Astrocyte of the spinal cord (primary cell): ENCODE measurements at places on chromosomes 3 and 15.

GRCh38 chr15:23569151-23569925, 3.9 kb downstream of the MKRN3 start:
- peak; percentile 0 for DNase-seq

DNA sequence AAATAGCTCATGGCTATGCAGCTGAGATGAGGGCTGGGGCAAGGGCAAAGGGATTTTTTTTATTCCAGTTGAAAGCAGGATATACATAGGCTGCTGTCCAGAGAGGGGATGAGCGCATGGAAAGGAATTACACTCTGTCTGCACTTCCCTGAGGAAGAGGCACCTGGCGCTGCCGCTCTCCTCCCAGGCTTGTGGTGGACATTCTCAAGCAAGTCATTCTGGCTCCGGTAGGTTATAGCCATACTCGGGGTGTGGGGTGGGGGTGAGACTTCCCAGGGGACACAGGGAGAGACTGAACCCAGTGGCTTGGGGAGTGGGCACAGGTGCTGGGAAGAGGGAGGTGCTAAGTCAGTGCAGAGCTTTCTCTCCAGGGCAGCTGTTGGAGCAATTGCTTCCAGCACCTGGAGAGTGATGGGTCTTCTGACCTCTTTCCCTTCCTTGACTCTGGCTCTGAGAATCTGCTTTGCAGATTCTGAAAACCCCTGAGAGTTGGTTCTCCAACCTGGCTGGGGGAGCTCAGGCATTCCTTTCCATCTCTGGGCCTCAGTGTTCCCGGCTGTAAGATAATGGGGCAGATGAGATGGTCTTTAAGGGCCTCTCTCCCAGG, 24.3 kb downstream of the CYP8B1 start:
- no peak for DNase-seq

- peak; percentile 55 for DNase-seq
Observed at GRCh38 chr3:72186400-72186855, 401.5 kb upstream of the PROK2 start.

DNA sequence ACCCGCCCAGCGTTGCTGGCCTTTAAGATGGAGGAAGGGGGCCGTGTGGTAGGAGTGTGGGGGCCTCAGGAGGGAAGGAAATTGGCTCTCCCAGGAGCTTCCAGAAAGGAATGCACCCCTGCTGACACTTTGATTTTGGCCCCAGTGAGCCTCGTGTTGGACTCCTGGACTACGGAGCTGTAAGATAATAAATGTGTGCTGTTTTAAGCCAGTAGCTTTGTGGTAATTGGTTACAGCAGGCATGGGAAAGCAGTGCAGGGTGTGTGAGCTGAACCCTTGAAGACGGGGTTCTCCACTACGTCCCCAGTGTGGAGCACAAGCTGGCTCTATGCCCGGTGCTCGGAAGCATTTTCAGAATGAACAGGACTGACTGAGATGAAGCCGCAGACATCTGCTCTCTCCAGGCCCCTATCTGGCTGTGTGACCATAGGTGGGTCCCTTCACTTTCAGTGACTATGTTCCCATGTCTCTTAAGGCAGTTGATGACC, 22.9 kb upstream of the CGNL1 start:
- DNase-seq = peak; percentile 48

DNA sequence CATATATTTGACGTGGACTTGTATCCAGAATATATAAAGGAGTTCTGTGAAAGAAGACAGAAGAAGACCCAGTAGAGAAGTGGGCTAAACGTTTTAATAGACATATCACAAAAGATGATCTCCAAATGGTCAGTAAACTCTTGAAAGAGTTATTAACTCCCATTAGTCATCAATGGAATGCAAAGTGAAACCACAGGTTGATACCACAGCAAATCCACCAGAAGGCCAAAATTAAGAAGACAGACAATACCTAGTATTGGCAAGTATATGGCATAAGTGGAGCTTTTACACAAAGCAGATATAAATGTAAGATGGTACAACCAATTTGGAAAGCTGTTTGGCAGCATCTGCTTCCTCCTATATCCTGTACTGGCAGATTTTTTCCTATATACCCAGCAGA, 6.0 kb downstream of the SPATA16 start:
- no peak for DNase-seq

DNA sequence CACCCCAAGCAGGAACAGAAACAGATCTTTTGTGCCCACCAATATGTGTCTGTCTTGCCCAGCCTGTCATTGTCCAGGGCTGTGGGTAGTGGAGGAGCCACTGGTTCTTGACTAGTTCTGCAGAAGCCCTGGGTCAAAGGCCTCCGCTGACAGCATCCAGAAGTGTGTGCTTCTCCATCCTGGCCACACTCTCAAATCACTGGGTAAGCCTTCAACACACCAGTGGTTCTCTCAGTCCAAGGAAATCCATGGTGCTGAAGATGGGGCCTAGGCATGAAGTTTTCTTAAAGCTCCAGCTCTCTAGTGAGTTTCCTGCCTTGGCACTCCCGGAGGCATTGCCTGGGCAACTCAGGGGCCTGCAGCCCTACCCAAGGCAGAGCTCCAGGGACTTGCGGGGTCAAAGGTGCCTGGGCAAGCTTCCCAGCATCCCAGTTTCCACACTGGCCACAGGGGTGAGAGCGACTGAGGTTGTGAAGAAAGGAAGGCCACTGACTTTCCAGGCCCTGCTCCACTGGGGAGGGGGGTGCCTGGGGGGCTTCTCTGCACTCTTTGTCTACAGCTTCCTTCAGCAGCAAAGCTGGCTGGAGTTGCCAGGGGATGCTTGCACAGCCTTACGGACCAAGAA, 37.9 kb upstream of the RPL32 start:
- no peak for DNase-seq

DNA sequence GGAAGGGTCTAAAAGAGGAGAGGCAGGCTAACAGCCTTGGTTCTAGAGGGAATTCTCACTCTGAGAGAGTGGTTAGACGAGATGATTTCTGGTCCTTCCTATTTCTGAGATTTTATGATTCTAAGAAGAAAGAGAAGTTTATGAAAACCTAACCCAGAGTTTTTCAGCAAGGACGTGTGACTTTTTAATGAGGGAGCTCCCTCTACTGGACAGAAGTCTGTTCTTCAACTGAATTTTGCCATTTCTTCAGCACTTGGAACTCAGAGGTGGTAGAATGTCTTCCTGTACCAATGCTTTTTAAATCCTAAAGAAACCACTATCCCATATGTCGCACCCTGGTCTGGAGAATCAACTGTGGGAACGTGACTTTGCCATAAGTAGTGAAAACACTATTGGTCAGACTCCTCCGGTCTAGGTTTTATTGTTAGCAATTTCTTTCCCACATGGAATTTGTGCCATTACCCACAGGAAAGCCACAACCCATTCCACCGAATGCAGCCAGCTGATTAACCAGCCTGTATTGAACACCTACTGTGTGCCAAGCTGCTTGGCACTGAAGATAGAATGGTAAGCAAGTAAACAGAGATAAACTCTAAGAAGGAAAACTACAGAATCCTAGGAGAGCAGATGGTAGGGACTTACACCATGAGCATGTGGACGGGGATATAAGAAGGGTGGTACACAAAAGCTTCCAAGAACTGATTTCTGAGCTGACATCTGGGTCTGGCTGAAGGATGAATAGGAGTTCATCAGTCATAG, 199.5 kb upstream of the LMCD1 start:
- DNase-seq = peak; percentile 70

GRCh38 chr3:11555881-11556633, 87.7 kb downstream of the VGLL4 start:
- DNase-seq = peak; percentile 40

- DNase-seq = no peak
Observed at GRCh38 chr3:128815318-128816064, 63.9 kb upstream of the ACAD9 start.

- peak; percentile 50 for DNase-seq
Observed at GRCh38 chr15:39851500-39852092, 68.5 kb downstream of the GPR176 start.

GRCh38 chr3:197505796-197506548, 49.8 kb downstream of the BDH1 start:
- no peak for DNase-seq

- no peak for DNase-seq
Observed at GRCh38 chr3:13645801-13646637, 97.1 kb downstream of the FBLN2 start.

- no peak for DNase-seq
Observed at GRCh38 chr15:78927077-78927790, 17.6 kb downstream of the CTSH start.

- DNase-seq = no peak
Observed at GRCh38 chr15:56442354-56442753, 22.6 kb downstream of the MNS1 start.

GRCh38 chr3:28923994-28924393, 356.9 kb upstream of the RBMS3 start:
- DNase-seq = no peak

- DNase-seq = peak; percentile 75
Observed at GRCh38 chr3:30124435-30125370, 481.7 kb upstream of the TGFBR2 start.

GRCh38 chr3:149992416-149993058, 21.8 kb upstream of the PFN2 start:
- DNase-seq = no peak

- DNase-seq = peak; percentile 95
Observed at GRCh38 chr15:74790080-74790916, 8.4 kb downstream of the CSK start.

DNA sequence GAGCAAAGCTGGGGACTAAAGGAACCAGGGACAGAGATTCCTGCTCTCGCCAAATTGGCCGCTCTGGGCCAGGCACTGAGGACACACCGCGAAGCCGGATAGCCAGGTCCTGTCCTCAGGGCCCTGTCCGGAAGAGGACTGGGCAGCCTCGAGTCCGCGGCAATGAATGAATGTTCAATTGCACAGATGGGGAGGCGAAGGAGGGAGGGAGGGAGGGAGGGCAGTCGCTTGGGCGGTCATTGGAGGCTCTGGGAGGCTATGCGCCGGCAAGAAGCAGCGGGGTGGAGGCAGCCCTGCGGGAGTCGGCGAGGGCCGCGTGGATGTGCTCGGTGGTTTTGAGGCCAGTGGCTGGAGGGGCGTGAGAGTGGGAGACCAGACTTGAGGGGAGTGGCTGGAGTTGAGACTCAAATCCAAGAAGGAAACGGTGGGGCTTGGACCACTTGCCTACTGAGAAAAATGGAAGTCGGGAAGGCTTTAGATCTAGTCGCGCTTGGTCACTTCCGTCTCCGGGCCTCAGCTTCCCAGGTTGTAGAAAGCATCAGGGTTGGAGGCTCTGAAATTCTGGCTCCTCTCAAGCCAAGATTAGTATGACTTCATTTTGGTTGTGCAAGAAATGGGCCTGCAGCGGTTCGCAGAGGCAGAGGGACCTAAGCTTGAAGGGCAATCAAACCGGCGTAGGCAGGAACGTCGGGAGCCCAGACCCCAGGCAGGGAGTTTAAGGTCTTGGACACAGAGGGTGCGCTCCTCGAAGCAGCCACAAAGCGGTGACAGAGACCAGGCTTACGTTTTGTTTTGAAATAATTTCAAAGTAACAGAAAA, 21.1 kb upstream of the PLXND1 start:
- peak; percentile 81 for DNase-seq

DNA sequence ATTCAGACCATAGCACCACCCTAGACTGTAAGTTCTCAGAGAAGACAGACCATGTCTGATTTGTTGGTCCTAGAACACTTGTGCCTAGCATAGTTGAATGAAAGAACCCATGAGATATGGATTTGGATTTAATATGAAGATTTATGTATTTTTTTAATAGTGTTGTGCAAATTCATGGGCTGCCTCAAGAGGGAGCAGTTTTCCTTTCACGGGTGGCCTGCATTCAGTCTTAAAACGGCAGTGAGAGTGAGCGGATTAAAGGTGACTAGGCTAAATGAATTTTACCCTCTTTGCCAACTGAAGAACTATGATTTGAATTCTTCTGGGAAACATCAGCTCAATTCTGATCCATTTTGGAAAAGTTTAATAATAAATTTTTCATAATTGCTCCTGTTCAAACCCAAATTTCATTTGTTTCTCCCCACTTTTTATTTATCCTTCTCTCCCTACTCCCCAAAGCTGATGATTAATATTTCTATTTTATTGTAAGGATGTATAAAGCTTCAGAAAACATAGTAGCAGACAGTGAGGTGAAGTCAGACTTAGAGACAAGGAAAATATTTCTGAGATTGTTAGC, 67.3 kb downstream of the MORC1 start:
- DNase-seq = peak; percentile 16

DNA sequence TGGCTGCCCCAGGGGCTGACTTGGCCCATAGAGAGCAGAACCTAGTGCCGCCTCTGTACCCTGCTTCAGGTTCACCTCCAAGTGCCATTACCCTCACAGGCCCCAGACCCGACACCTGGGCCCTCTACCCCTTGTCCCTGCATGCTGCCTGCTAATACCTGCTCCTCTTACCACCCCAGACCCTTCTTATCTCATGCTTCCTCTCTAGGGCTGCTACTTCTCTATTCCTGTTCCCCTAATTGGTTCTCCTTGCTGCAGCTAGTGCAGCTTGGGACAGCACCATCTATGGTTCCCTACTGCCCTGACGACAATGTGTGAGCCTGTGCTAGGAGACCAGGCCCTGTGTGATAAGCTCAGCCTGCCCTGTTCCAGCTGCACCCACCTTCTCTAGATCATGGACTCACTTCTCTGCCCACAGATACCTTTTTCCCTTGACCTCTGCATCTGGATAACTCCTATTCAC, 15.3 kb downstream of the HDAC11 start:
- no peak for DNase-seq

- DNase-seq = no peak
Observed at GRCh38 chr3:174331095-174331800, 527.9 kb upstream of the NAALADL2 start.

- peak; percentile 75 for DNase-seq
Observed at GRCh38 chr3:15405448-15406050, 21.8 kb downstream of the METTL6 start.

DNA sequence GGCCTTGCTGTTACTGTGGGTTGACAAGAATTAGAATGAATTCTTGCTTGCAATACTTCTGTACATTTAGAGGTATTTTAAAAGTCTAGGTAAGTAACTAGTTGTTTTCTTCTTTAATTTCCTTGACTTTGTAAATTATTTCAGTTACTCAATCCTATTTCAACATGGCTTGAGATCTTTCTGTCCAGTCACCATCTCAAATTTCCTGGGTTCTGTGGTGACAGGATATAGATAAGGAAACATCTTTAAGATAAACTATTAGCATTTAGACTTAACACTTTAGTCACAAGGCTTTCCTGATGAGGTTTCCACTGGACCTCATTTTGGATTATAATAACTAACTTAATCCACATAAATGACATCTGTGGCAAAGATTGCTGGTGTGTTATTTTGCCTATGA, 195.9 kb upstream of the DPH6 start:
- DNase-seq = no peak

GRCh38 chr3:63863150-63864007, at the start of the genes ATXN7 and THOC7:
TSS of gene ATXN7 (plus strand) at chr3:63863867. CDS start at chr3:63912599, 48,732 bp downstream.
TSS of gene THOC7 (minus strand) at chr3:63863805. CDS start at chr3:63863790, 15 bp downstream.
- peak; percentile 57 for DNase-seq

GRCh38 chr15:31331389-31331788, 4.8 kb downstream of the KLF13 start:
- DNase-seq = no peak

DNA sequence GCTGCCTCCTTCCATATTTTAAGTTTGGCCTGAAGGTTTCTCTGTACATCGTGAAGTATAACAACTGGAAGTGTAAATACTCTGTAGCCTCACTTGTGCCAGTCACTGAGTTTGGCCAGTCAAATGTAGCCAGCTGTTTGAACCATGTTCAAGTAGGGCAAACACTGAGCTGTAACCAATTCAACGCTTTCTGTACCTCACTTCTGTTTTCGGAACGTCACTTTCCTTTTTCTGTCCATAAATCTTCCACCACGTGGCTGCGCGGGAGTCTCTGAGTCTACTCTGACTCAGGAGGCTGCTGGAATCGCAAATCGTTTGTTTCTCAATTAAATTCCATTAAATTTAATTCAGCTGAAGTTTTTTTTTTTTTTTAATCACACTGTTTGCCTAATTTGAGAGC, 88.8 kb upstream of the RARB start:
- DNase-seq = no peak
